Aortic smooth muscle cell (primary cell): ENCODE measurements at places on chromosomes 11 and 22. TPM values are rescaled to one million over a fixed set of nuclear protein-coding genes. Genes with fewer than 3 reads are reported as not detected.

PARVG gene
- total RNA-seq: 0.06 and 0.13 TPM in 2 replicates

PLXNB2 gene
- total RNA-seq: 145 and 159 TPM in 2 replicates

NEAT1 gene
- 182 and 369 TPM in 2 replicates for total RNA-seq

SYTL2 gene
- total RNA-seq: 7.0 and 7.5 TPM in 2 replicates

CFL1 gene
- total RNA-seq: 1,495 and 1,569 TPM in 2 replicates

NNMT gene
- 311 and 473 TPM in 2 replicates for total RNA-seq
